Suppressor macrophage treated with lipopolysaccharide for 4 hours (primary cell): ENCODE measurements at places on chromosomes 3 and 15.
A peak's percentile ranks its signal among the peaks of the same experiment; 100 is the strongest.

- peak; percentile 51 for DNase-seq
These were observed 15.2 kb upstream of the MME start for GRCh38 chr3:155064920-155065319.

GRCh38 chr15:66105286-66106265 lies 148.0 kb downstream of the MEGF11 start:
- DNase-seq, result no peak

- no peak for DNase-seq
These were observed 52.6 kb downstream of the SLC12A6 start for GRCh38 chr15:34284937-34285336.

DNA sequence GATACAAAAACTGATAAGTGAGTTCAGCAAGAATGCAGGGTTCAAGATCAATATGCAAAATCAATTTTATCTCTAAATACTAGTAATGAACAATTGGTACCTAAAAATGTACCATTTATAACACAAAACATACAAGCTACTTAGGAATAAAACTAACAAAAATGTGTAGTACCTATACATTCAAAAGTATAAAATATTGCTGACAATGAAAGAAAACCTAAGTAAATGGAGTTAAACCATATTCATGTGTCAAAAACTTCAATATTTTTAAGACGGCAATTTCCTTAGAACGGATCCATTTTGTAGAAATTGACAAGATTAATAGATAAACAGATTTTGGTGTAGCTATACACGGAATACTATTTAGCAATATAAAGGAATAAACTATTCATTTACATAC lies 343.1 kb upstream of the CCDC54 start:
- no peak for DNase-seq

DNA sequence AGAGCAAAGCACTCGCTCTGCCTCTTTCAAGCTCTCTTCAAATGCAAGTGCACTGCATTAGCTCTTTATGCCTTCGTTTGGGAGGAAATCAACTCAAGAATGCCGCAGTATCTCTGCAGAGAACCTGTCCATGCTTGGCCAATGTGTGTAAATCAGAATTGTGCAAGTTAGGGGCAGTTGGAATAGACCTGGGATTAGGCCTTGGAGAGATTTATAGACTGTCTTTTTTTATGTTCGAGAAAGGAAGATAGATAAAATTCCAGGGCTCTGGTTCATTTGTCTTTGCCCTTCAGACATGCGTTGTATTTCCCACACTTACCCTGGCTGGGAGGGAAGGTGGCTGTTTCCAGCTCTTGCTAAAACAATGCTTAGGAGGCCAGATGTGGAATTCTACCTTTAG lies 163.7 kb downstream of the MOBP start:
- DNase-seq, result no peak

GRCh38 chr3:101266566-101266965 lies 53.8 kb downstream of the IMPG2 start:
- DNase-seq, result no peak

DNA sequence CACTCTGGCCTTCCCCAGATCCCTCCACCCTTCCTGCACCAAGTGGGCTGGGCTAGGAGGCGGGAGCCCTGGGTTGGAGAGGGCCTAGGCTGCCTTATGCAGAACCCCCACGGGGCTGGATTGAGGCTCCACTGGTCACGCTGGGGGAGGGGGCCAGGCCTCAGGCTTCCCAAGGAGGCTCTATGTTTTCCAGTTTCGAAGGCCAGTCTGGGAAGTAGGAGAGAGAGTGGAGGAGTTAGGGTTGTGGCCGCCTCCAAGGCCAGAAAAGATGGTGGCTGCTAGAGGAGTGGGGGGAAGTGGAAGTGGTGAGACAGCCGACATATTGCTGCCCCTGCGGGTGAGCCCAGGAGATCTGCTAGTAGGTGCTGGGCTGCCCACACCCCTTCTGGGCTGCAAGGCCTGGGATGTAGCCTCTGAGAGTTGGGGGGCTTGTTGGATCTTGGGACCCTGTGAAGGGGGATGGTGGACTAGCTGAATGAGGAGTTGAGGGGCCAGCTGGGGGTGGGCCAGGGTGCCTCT lies 1.2 kb downstream of the GNAI2 start:
- DNase-seq, result peak; percentile 54

DNA sequence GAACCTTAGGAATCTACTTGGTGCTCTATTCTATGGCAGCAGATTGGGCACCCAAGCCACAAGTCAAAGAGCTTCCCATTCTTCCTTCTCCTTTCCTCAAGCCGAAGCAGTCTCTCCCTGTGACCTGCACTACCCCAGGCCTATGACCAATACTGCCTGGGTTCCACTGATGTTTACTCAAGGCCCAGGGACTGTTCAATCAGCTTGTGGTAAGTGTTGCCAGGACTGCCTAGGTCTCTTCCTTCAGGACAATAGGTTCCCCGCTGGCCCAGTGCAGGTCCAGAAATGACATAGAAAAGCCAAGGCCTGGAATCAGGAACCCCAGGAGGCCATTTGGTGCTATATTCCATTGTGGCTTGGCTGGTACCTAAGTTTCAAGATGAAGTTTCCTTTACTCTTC lies 397.9 kb downstream of the ZIC4 start:
- no peak for DNase-seq

DNA sequence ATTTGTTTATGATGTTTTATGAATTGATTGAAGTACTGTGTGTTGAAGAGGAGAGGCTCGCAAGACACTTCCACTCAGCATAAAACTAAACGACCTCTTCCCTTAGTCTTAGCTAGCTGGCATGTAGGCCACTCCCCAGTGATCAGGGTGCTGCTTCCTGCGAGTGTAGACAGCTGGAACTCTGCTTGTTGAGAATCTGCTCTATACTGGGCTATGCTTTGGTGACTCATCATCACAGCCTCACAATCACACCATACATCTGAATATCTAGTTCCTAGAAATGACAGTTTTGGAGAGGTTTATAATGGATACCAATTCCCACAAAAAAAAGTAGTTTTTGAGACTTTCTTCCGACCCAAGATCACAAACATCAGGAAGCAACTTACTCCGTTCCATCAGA lies 1.5 kb upstream of the SLC24A5 start:
- no peak for DNase-seq

- no peak for DNase-seq
These were observed 453.1 kb downstream of the GBE1 start for GRCh38 chr3:81308306-81308705.

DNA sequence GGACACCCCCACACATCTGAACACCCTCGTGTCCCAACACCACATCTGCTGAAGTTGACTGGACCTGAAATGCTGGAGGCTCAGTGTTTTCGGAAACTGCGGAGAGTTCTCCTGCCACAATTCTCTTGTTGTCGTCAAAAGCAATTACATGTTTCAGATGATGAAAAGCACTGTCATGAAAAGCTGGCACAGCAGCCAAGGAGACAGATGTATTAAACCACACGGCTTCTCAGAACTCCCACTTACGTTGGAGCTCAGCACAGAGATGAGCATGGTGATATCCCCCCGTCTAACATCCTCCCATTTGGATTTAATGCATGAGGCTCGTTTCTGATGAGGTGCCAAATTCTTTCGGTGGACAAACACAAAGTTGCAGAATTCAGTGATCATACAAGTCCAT lies 180.1 kb downstream of the RORA start:
- DNase-seq, result no peak

- no peak for DNase-seq
These were observed 14.6 kb upstream of the FANCD2 start for GRCh38 chr3:10011631-10012030.

- DNase-seq, result no peak
These were observed 19.6 kb downstream of the ZIC1 start for GRCh38 chr3:147428754-147429153.

DNA sequence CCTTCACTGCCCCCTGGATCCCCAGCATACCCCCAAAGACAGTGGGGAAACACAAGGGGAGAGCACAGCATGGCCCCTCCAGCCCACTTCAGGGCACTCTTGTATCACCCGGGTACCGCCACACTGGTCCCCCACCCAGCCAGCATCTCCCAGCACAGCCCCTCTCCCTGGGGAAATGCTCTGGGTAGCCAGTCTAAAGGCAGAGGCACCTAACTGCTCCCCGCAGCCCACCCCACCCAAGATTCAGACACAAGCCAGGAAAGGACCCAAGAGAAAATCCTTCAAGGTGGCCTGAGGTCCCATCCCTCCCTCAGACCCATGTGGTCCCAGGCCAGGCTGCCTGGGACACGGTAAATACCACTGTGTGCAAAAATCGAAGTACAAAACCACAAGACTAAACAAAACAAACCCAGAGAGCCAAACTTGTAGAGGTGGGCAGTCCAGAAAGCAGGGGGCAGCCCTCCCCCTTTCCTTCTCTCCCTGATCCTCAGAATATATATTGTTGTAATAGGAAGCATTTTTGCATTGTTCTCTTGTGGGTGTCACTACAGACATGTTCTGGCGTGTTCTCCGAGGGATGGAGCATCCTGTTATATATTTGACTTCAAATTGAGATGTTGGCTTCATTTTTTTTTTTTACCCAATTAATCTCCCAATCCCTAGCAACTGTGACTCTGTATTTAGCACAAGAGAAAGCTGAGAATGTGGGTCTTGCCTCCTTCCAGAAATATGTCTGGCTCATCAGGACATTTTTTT lies 51.7 kb downstream of the GRIP2 start:
- DNase-seq, result no peak

DNA sequence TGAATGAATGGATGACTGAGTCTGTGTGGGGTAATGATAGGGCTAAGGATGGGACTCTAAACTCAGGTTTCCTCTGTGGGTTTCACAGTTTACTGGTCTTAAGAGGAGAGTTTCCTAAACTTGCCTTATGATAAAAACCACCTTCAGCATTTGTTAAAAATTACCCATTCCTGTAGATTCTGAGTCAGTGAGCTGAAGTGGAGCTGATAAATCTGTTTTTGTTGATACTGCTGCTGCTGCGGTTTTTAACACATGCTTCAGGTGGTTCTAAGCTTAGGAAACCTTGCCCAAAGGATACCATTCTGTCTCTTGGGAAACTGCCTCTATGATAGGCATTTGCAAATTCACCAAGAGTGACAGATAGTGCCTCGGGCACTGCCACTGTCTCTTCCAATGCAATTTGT lies 52.6 kb downstream of the MECOM start:
- DNase-seq, result no peak

GRCh38 chr3:162780313-162780712 lies 1283.7 kb downstream of the OTOL1 start:
- no peak for DNase-seq

DNA sequence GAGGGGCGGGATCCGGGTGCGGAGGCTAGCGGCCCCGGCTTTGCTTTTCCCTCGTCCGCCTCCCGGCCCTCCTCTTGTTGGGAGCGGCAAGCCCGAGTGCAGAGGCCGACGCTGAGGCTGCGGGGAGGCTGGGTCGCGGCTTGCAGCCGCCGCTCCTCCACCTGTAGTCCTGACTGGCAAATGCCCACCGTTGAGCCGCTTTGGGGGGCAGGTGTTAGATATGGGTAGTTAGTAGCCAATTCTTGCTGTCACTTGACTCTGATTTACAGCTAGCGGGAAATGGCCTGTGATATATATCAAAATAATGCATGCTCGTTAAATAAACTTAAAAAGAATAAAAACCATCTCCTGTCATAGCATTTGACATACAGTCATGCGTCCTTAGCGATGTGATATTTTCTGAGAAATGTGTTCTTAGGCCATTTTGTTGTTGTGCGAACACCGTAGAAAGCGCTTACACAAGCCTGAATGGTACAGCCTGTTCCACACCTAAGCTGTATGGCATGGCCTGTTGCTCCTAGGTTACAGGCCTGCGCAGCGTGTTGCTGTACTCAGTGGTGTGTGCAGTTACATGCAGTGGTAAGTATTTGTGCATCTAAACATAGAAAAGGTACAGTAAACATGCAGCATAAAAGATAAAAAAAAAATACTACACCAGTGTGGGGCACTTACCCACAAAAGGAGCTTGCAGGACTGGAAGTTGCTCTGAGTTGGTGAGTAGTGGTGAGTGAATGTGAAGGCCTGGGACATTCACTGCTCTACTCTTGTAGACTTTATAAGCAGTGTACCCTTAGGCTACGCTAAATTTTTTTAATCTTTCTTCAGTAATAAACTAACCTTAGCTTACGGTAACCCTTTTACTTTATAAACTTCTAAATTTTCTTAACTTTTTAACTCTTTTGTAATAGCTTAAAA lies 873 bp downstream of the CAPN7 start:
- no peak for DNase-seq

DNA sequence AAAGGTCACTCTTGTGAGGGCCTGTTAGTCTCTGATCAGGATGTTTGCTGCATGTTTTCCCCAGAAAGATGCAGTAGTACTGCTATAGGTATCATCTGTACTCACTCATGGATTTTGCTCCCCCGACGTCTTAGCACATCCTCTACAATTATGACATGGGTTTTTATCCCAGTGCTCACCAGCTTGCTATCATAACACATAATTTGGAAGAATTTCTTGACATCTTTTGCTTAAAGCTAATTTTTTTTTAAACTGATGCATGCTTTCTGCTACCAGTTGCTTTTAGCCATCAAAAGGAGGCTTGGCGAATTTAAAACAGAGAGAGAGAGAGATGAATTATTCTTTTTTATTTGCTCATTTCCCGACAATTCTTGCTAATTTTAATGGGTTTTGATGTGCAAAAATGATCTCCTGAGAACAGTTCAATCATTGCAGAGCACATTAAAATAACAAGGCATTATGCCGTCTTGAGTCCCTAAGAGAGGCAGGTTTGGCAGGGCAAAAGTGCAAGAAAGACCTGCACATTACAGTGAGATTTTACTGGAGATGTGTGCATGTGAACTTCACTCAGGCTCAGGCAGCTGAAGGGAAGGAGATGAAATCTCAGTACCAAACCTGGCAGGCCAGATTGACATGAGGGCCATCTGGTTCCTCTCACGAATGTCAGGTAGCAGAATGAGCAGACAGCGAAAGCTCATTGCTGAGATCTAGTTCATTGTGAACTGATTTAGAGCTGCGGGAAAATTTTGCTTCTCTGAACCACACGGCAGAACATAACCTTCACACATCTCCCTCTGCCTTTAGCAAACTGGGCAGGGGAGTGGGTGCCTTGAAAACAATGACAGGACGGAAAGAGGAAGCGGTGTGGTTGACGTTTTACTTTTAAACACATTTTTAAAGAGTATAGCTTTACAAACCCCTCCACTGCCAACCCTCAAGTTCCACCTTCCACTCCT lies 25.9 kb upstream of the GOLGA8B start:
- peak; percentile 8 for DNase-seq

DNA sequence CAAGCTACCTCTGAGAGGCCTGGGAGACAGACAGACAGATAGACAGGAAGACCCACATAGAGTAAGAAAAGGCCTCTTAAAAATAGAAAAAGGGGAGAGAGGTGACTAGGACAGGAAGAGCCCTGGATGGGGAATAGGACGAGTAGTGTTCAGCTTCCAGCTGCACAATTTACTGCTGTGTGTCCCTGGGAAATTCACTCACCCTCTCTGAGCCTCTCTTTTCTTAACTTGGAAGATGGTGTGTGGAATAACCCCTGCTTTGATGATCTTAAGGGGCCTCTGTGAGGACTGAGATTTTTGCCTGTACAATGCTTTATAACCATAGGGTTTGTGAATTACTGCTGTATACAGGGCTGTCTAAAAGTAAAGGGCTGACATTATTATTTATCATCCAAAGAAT lies 37.5 kb downstream of the FEM1B start:
- DNase-seq, result no peak
